ENCODE measurements at places on chromosomes 5 and 9.

DNA sequence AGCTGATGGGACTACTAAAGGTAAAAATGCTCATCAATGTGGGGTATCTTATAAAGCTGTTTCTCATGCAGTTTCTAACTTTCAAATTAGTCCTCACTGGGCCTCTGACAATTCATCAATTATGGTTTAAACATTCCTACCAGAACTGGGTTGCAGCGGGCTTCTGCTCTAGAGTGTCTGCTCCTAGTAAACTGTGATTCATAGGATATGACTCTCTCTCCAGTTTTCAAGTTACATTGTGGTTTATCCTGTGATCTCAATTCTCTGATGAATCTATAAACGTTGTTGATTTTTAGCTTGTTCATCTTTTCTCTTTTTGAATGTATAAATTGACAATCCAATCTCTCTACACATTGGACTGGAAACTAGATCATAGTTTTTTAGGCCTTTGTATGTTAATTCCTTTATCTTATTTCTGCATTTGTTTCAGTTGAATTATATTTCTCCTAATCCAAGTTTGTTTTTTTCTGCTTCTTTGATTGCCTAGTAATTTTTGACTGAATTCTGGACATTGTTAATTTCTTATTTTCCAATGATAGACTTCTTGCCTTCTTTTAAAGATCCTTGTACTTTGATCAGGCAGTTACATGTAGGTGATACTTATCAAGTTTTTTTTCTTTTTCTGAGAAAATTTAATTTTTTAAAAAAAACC lies 822.6 kb downstream of the TLE1 start:
- DNase-seq = no peak

DNA sequence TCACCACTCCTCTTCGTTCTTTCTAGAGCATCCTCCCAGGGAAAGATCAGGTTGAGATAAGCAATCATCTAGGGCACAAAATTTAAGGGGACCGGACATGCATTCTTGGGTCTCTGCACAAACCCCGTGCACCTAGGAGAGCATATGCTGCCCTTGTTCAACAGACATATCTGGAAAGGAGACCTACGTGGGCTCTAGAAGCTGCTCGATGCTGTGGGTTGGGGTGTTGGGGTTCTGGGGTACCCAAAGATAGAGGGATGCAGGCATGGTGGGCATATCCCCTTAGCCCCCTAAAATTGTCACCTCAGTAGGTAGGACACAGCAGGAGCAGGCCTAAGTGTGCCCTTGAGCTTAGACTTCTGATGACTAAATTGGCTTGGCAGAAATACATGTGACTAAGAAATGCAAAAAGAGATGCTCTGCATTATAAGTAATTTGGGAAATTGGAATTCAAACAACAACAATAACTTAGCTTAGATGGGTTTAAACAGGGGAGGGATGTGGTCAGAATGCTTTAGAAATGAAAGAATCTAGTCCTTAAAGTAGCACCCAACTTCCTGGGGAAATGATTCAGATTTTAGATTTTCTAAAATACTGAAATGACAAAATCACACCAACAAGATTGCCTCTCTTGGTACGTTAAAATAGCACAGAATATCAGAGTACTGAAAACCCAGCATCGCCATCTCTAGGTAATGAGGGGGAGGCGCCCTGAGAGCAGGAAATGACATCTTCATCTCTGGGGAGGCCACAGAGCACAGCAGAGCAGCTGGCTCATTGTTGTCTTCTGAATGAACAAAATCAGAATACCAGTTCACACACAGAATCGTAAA lies 172.3 kb downstream of the GNA14 start:
- DNase-seq = peak; percentile 10

- DNase-seq = peak; percentile 84
Observed at GRCh38 chr9:91174772-91175171, 186.9 kb downstream of the AUH start.

- peak; percentile 77 for DNase-seq
Observed at GRCh38 chr5:133111299-133111698, 59.5 kb downstream of the HSPA4 start.

GRCh38 chr5:174210596-174211276 lies 165.2 kb downstream of the NSG2 start:
- no peak for DNase-seq

GRCh38 chr5:145887976-145888574 lies 15.3 kb upstream of the GRXCR2 start:
- DNase-seq = peak; percentile 73

GRCh38 chr9:120040896-120041295 lies 539.1 kb downstream of the CDK5RAP2 start:
- DNase-seq = no peak

GRCh38 chr9:101383361-101383760 lies 1.4 kb downstream of the BAAT start:
- no peak for DNase-seq

DNA sequence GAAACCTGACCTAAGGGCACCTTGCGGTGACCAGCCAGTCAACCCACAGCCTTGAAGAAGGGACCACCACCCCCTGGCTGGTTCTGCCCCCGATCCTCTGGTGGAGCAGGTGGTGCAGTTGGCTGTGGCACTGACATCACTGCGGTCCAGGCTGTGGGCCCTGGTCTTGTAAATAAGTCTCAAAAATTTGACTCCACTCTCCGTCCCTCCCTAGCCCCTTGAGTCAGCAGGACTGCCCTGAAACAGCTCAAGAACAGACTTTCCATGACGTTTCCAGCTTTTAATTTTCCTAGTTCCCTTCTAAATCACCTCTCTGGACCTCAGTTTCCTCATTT lies 134.8 kb upstream of the BOD1 start:
- no peak for DNase-seq

- DNase-seq = no peak
Observed at GRCh38 chr5:42745856-42746255, 10.8 kb upstream of the CCDC152 start.

DNA sequence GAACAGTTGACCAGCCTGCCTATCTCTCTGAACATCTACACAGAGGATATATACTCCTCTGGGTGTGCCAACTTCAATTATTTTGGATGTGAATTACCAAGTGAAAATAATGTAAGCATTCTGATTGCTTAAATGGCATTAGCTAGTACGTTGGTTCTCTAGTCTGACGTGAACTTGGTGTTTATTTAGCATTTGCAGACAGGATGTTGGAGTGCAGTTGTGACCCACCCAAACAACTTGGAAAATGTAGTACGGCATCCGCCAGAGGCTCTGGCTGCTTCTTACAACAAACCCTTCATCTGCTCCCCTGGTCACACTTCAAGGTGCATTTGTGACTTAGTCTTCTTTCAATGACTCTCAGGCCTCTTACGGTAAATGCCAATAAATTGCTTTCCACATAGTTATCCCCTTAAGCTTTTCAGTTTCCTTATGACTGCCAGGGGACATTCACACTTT lies 616.6 kb downstream of the PDE4D start:
- DNase-seq = no peak

DNA sequence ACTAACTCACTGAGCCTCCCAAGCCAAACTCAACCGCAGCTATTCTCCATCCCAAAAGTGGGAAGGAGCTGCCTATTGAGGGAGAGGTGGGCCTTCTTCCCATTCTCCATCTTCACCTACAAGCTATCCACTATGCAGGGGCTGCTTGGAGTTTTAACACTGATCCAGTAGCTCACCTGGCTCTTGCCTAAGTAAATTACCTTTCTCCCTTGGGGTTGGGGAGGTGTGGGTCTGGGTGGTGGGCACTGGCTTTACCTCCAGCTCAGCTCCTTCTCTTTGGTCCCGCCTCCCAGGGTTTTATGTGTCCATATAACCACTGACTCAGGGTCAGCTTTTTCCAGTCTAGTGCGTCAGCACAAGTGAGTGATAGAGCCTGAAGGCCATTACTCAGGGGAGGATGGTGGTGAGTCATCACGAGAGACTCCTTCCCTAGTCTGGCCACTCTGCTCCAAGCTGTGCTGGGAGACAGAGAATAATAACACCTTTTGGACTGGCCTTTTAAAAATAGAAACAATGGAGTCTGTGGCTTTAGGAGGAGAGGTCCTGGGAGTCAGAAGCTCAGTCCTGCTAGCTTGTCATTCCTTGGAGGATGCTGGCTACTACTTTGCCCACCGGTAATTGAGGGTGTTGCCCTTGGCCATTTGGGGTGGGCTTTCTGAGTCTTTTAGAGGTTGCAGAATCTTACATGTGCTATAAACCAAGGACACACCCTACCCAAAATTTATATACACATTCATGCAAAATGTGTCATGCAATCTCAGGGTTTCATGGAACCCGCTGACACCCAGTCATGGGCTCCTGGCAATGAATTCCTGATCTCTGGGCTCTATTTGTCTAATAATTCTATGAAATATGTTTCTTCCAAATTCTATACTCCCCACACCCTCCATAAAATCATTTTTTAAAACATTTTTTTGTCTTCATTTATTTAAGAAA lies 35.6 kb upstream of the ATP6V1G1 start:
- DNase-seq = no peak

DNA sequence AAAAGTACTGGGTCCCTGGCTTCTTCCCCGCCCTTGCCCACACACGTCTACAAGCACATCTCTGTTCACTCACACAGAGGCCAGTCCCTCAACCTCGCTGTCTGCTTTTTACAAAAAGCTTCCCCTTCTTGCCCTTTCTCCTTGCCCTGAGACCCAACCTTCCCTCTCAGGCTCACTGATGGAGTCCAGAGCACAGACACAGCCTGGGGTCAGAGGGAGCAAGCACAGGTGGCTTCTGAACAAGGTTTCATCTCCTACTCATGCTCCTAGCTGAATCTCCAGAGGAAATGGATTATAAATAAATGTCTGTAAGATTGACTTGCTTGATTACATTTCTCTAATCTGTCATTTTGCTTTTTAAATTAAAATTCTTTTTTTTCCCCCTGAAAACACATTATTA lies 101.8 kb downstream of the ICE1 start:
- no peak for DNase-seq

DNA sequence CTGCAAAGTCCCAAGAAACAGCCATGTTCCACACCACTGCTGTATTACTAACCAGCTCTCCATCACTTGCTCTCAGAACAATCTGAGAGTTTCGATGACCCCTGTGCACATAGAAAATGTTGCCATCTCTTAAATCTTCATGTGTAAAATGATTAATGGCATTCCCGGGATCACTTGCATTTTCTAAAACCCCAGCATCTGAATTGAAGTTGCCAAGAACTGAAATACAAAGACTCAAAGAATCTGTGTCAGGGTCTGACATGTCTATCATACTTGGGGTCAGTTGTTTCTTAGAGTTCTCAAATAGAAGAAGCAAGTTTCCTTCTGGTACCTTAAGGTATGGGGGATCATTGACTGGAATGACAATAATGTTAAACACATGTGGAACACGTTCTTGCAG lies 115.1 kb downstream of the ESM1 start:
- no peak for DNase-seq

GRCh38 chr9:81894891-81895290 lies 33.3 kb upstream of the SPATA31D4 start:
- no peak for DNase-seq

DNA sequence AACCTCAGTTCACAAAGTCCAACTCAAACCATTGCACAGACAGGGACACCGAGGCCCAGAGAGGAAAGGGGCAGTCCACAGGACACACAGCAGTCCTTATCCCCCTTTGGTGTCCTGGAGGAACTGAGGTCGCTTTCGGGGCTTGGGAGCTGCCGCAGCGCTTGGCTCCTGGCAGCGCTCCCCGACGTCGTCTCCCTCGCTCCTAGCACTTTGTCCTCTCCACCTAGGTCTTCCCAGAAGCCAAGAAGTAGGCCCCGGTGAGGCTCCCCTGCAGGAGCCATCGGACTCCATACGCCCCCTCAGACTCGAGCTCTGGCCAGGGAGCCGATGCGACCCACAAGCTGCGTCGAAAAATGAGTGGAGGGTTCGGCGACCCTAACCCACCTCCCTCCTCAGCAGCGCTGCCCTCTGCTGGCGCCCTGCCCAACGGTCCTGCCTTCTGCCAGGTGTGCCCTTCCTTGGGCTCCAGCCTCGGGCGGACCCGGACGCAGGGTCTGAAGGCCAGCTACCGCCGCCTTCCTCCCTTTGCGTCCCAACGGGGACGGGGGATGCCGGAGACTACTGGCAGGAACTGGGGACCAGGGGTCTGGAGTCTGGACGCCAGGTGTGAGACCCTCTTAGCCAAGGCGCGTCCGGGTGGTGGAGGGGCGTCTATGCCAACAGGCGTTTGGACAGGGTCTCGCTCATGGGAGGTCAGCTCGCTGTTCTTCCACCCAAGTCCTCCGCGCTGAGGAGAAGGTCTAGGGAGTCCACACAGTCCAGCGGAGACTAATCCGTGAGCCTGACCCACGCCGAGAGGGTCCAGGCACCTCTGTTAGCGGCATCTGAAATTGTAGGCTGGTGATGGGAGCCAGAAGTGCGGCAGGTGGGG lies 2.1 kb upstream of the PRDM12 start:
- DNase-seq = no peak

- DNase-seq = no peak
Observed at GRCh38 chr5:156147261-156147943, 179.6 kb upstream of the SGCD start.

- no peak for DNase-seq
Observed at GRCh38 chr9:76886318-76886717, 19.6 kb downstream of the PRUNE2 start.

DNA sequence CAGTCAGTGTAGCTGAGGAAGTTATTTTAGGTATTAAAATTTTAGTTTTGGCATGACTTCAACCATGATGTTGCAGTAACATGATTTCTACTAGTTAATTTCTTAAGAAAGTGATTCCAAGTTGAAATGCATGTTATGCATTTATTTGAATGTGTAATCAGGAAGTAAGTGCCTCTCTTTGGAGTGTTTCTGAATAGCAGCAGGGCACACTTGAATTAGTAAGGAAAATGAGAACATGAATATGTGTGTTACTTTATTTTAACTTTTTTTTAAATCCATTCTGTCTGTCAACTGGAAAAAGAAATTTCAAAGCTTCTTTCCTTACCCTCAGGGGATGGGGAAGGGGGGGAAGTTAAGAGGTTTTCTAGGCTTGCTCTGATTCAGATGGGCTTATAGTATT lies 40.4 kb downstream of the CTNNA1 start:
- no peak for DNase-seq

DNA sequence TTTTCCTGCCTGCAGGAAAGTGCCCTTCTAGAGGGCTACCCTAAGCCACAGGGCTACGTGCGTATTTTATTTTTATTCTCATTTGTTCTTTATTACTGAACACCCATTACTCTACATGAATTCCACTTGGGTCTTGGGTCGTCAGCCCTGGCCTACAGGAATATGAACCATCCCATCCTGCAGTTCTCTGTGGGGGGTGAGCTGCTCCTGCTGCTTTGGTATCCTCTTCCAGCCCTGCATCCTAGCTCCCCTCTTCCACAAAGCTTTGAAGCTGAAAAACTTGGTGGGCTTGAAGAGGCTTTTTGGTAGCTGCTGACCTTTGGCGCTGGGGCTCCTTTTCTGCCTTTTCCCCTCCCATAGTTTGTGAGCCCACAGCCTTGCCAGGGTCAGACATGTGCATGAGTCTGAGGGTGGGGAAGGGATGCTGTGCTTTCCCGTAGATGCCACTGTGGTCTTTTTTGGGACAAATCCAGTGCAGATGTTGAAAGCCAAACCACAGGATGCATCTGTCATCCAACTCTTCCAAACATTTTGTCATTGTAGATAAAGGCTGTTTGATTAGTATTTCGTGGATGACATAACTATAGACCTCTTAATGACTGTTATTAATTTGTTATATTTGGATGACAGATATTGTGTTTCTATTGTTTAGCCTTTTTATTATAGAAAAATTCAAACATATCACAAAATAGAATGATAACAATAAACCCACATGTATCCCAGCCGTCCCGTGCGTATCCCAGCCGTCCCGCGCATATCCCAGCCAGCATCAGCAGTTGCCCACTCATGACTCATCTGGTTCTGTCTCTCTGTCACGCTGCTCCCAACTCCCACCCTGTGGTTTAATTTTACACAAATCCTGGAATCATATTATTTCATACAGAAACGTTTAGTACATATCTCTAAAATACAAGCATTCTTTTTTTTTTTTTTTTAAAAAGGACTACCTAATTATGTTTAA lies 43.9 kb downstream of the SLC46A2 start:
- no peak for DNase-seq

GRCh38 chr9:138099803-138100598 lies 222.4 kb downstream of the CACNA1B start:
- DNase-seq = no peak
